NCI-H524 treated with DMSO at 0.1 percent for 48 hours (cell line): ENCODE measurements at places on chromosomes 3 and 15.

DNA sequence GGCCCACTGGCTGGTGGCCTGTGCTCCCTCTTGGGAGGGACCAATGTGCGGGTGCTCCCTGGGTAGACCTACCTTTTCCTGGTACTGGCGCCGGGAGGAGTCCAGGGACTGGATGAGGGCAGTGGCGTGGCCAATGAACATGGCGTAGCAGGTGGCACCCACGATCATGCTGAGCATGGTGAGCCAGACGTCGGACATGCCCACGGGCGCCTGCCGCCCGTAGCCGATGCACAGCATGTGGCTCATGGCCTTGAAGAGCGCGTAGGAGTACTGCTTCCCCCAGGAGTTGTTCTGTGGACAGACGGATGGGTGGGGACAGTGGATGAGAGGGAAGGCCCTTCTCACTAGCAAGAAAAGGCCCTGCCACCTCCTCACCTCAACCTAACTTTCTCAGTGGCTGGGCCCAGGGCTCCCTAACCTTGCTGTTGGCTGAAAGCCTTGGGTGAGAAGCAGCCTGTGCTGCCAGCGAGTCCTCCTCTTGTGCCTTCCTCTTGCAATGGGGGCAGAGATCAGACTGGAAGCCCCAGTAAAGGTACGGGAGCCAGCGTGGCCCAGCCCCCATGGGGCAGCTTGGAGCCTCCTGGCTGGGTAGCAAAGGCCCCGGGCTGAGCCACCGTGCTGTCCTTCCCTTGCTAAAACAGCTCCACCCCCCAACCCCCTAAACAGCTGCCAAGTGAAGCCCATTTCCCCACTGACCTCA lies 39.1 kb downstream of the HCN4 start:
- DNase-seq, result no peak

DNA sequence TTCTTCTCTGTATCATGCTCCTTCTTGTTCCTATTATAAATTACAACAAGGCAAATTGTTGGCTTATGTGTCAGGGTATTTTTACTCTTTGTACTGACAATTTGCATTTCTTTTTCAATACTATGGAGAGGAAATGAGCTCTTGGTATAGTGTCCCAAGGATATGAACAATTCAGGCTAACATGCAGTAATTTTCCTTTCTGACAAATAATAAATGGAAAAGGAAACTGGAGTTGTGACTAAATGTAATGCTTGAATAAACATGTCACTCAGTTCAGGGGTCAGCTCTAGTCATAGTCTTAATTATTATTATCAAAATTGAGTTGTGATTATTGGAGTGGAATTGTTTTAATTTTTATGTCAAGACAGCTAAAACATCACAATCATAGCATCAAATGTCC lies 256.0 kb upstream of the ZPLD1 start:
- DNase-seq, result no peak

- no peak for DNase-seq
These were observed 6.0 kb downstream of the GABRR3 start for GRCh38 chr3:98029083-98029482.

GRCh38 chr3:169980055-169980454 lies 13.4 kb downstream of the SEC62 start:
- DNase-seq, result no peak

- DNase-seq, result no peak
These were observed 57.3 kb upstream of the DLG1 start for GRCh38 chr3:197355713-197356112.

DNA sequence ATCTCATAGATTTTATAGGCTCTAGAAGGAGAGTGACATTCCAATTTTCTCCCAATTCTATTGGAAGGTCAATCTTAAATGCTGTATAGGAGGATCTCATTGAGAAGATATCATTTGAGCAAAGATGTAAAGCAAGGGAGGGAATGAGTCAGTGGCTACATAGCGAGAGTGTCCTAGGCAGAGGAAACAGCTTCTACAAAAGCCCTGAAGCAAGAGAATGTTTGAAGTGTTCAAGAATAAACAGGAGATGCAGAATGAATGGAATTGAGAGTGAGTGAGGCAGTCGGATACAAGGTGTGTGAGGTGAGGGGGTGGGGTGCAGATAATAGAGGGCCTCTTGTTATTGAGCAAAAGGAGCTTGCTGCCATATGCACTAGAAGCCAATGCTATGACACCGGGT lies 545.9 kb downstream of the IGSF11 start:
- no peak for DNase-seq

DNA sequence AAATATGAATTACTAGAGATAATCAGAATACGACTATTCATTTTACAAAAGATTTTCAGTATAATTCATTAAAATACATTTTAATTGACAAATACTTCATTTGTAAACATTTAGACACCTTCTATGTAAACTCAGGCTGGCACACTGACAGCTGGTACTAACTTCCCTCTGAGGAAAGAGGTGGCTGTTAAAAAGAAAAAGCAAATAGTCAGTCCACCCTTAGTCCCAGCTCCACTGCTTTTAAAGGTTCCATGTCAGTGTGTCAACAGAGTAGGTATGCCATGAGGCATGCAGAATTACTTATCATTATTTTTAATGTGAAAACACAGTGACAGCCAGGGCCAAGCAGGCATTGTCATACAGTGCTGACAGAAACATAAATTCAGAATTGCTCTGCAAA lies 16.1 kb downstream of the TM6SF1 start:
- DNase-seq, result no peak
